ENCODE measurements at places on chromosomes 6 and 20. TPM values are rescaled to one million over a fixed set of nuclear protein-coding genes. Genes with fewer than 3 reads are reported as not detected.
A peak's percentile ranks its signal among the peaks of the same experiment; 100 is the strongest.

Gene CPXM1
- not detected for total RNA-seq

Gene DDO
- not detected for total RNA-seq

Gene ULBP3
- 6.3 TPM for total RNA-seq

Gene NNAT
- not detected for total RNA-seq

Gene GPR63
- total RNA-seq = 0.42 TPM

Gene ADAM33
- not detected for total RNA-seq

Gene ZHX3
- total RNA-seq = 34.1 TPM

- H3K4me1 ChIP-seq = no peaks in the 10 kb centered on the region
- no peak overlapping the region for H3K4me3 ChIP-seq
- H3K27ac ChIP-seq = no peak overlapping the region
- DNase-seq = no peak
- no peaks in the 10 kb centered on the region for H3K36me3 ChIP-seq
- H3K27me3 ChIP-seq = no peaks in the 10 kb centered on the region
Measured at GRCh38 chr6:68139130-68139529, 496.0 kb upstream of the ADGRB3 start.

- no peaks in the 10 kb centered on the region for H3K4me1 ChIP-seq
- H3K27me3 ChIP-seq = peaks cover 18% of the 10 kb centered on the region
- no peak overlapping the region for H3K4me3 ChIP-seq
- H3K36me3 ChIP-seq = no peaks in the 10 kb centered on the region
- no peak overlapping the region for H3K27ac ChIP-seq
- DNase-seq = no peak
Measured at GRCh38 chr6:96478695-96479094, 42.9 kb upstream of the UFL1 start.

DNA sequence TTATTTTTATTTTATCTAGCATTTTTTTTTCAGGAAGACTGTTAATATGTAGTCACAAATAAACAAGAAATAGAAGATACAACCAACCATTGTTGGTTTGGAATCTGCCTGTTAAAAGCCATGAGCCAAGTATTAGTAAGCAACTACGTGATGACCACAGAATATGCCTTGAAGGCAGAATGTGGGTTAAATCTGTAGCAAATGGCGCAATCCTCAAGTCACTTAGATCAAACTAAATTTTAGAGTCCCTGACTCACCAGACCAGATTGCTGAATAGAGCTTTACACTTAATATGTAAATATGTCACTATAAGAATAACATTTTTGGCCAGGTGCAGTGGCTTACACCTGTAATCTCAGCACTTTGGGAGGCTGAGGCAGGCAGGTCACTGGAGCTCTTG is 800.1 kb upstream of the CITED2 start:
- DNase-seq = peak; percentile 96
- no peaks in the 10 kb centered on the region for H3K27me3 ChIP-seq
- peak overlapping the region; percentile 27 for H3K27ac ChIP-seq
- H3K4me1 ChIP-seq = peaks cover 21% of the 10 kb centered on the region

DNA sequence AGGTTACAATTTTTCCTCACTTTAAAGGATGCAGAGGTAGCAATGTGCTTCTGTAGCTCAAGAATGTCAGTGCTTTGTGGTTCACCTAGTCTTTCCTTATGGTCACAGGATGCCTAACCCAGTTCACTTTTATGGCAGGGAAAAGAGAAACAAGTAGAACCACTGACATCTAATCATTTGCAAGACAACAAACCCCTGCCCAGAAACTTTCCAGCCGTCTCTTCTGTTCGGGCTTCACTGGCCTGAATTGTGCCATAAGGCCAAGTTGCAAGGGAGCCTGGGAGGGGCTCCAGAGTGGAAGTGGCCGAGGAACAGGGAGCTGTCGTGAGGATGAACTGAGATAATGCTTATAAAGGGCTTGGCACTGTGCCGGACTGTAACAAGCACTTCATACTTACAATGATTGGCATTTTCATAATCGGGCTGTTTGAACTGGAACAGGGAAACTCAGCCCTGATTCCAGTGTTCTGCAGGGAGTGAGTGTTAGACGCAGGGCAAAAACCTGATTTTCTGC is 212.6 kb downstream of the BCAS1 start:
- no peaks in the 10 kb centered on the region for H3K27me3 ChIP-seq
- no peak overlapping the region for H3K4me3 ChIP-seq
- no peaks in the 10 kb centered on the region for H3K4me1 ChIP-seq
- no peak overlapping the region for H3K27ac ChIP-seq

DNA sequence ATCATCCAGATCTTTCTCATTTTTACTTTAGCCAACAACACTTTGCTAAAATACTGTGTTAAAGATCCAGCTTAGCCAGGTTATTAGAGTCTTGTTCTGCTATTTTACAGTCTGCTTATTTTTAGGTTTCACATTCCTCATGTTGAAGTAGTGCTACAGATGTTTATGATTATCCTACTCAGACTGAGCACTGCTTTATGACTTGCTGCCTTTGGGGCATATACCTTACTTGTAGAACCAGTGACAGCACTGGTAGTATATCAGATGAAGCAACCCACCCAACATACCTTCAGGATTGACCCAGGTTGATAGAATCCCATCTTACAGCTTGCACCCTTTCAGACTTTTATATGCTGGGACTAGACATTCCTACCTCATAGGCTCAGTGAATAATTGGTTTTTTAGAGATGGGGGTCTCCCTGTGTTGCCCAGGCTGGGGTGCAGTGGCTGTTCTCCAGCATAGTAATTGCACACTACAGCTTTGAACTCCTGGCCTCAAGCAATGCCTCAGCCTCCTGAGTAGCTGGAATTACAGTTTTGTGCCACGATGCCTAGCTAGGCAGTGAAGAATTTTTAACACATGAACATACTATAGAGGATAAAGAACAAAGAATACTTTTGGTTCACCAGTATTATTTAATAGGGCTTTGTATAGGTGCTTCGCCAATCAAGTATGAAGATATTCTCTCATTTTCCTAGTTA is 63.8 kb upstream of the DYNLRB1 start:
- no peaks in the 10 kb centered on the region for H3K27me3 ChIP-seq
- no peak for DNase-seq
- no peak overlapping the region for H3K4me3 ChIP-seq
- no peaks in the 10 kb centered on the region for H3K4me1 ChIP-seq
- H3K27ac ChIP-seq = no peak overlapping the region

DNA sequence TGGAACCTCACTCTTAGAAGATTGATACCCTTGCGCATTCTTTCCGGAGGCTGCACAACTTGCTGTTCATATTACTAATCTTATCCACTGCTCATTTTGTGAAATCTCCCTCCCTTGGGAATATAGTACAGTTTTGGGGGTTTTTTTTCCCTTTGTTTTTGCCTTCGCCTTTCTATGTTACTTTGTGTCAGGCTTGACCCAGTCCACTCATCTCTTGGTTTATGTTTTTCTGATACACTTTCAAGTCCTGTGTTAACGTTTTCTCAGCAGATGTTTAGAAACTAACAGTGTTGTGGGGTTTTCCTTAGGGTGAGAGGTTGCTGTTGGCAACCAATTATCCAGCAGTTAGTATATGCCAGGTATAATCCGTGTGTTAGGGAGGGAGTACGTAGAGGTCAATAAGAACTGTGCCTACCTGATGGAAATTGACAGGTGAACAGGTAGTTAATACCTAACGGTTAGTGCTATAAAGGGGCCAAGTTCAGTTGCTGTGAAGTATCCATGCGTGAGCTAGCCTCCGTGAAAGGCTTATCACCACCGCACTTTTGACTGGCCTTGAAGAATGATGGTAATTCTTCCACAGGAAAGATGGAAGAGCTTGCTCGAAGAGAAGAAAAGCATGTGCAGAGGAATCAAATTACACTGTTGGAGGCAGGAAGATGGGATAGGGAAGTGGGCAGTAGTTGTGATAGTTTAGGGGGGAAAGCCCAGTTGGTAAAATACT is 1.4 kb downstream of the NFYA start:
- H3K27me3 ChIP-seq = no peaks in the 10 kb centered on the region
- peak overlapping the region; percentile 85 for H3K4me3 ChIP-seq
- peaks cover 41% of the 10 kb centered on the region for H3K4me1 ChIP-seq
- peak overlapping the region; percentile 89 for H3K27ac ChIP-seq

DNA sequence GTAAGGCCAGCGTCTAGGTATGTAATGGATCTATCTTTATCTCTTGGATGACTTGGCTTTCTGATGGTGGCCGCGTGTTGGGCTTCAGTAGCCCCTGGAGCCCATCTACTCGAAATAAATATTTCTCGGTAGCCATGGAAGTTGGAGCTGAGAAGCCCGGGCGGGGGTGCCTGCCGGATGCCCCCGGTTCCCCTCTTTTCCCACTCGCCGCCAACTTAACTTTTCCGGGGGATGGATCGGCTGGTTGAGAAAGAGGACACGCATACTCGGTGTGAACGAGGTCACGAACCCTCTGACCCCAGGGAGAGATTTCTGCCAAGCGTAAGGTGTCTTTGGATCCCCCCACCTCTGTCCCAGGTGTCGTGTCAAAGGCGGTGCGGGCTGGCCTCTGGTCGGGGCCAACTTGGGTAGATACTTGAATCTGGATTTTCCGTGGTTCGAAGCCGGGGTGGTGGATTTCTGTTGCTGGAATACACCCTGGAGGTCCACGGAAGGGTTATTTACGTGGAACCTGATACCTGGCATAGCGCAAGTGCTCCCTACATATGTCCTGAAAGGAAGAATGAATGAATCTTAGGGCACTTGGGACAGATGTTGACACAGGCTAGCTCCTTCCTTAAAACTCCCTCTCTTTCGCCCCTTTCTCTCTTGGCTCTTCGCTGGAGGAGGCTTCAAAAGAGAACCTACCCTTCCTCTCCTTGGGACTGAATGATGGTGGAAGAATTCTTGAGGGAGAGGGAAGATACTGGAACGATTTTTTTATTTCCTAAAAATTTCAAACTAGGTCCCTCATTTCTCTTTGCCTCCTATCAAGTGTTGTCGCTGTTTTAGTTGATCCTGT is 996 bp downstream of the DOK5 start:
- DNase-seq = no peak
- H3K4me1 ChIP-seq = no peaks in the 10 kb centered on the region
- peaks cover 61% of the 10 kb centered on the region for H3K27me3 ChIP-seq
- no peak overlapping the region for H3K27ac ChIP-seq

DNA sequence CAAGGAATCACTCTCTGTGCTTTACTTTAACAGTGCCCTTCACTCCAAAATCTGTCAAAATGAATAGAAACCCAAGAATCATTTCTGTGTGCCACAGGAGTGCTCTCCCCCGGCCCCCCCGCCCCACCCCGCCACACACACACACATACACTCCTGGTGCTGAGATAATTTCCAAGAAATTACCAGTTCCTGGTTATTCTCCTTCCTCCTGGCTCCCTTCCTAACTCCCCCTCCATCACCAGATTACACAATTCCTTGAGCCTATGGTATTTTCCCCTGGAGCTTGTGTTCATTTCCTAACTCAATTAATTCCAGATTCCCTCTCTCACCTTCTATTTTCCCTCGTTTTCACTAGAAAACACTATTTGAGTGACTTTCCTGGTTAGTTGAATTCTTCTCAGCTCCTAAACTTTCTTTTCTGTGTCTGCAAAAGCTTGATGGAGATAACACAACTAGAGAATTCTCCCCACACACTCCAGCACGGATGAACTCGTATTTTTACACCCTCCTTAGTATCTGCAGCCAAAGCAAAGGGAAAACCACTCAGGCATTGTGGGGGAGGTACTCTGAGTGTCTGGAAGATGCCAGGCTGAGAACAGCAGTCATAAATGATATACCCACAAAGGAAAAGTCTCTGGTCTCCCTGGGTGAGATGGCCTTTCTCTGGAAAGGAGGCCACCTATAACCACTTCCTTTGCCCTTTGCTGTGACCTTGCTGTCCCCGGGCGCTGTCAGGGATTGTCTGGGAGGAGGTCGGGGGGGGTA is 1.9 kb upstream of the SLC24A3 start:
- DNase-seq = peak; percentile 42
- no peak overlapping the region for H3K27ac ChIP-seq
- no peaks in the 10 kb centered on the region for H3K36me3 ChIP-seq

DNA sequence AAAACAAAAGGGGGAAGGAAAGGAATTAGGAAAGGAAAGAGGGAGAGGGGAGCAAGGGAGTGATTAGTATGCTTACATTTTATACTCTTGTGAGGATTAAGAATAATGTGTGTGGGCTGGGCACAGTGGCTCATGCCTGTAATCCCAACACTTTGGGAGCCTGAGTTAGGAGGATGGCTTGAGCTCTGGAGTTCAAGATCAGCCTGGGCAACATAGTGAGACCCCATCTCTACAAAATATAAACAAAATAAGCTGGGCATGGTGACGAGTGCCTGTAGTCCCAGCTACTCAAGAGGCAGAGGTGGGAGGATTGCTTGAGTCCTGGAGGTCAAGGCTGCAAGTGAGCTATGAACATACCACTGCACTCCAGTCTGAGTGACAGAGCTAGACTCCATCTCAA is 47.0 kb downstream of the SHLD1 start:
- H3K4me3 ChIP-seq = no peak overlapping the region
- no peak overlapping the region for H3K27ac ChIP-seq
- H3K36me3 ChIP-seq = no peaks in the 10 kb centered on the region
- no peak for DNase-seq

DNA sequence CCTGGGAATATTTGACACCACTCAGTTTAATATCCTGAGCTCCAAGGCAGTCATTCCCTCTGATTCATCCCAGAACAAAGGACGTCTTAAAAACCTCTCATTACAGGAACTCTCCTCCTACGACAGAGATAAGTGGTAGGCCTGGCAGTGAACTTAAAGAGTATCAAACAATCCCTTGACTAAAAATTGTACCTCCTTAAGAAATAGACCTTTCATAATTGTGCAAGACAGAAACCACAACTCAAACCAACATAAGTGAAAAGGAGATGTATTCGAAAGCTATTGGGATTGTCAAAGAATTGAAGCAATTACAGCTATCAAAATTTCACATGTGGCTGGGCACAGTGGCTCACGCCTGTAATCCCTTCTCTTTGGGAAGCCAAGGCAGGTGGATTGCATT is 19.1 kb upstream of the BNIP5 start:
- no peaks in the 10 kb centered on the region for H3K36me3 ChIP-seq
- no peak for DNase-seq
- H3K27ac ChIP-seq = no peak overlapping the region
- H3K27me3 ChIP-seq = no peaks in the 10 kb centered on the region
- H3K4me3 ChIP-seq = no peak overlapping the region

DNA sequence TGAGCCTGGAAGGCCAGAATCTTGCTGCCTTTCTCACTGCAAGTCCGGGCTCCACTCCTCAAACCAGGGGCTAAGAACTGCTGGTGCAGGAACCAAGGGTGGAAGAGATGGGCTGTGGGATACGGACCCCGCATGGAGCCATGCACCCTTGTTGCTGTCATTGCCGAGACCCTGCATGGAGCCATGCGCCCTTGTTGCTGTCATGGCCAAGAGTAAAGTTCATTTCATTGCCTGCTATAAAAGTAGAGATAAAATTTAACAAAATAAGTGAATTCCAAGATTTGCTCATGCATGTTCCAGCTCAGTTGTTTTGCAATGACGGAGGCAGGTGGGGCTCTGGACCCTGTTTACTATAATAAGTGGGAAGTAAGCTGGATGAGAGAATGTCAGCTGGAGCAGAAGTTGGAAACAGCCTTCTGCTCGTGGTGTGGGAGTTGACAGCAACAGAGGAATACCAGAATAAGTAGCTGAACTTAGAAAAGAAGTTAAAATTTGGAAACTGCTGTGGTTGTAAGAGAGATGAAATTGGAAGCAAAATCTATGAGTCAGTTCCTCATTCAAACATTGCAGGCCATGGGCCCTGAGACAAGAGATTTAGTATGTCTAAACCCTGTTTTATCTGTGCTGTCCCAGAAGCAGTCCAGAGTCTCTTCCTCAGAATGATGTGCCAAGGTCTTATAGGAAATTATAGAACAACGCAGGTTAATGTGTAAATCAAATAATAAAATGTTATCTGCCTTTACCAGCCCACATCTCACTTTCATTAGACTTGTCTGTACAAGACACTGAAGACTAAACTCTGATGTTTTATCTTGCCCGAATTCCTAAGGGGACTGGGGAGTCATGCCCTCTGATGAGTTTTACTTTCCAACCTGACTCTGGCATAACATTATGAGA is 15.8 kb upstream of the THBS2 start:
- peaks cover 24% of the 10 kb centered on the region for H3K4me1 ChIP-seq
- H3K4me3 ChIP-seq = no peak overlapping the region
- no peaks in the 10 kb centered on the region for H3K27me3 ChIP-seq
- DNase-seq = peak; percentile 22
- peaks cover 6% of the 10 kb centered on the region for H3K36me3 ChIP-seq

Data from MCF 10A (cell line).